ENCODE measurements at places on chromosomes 16 and 17.

DNA sequence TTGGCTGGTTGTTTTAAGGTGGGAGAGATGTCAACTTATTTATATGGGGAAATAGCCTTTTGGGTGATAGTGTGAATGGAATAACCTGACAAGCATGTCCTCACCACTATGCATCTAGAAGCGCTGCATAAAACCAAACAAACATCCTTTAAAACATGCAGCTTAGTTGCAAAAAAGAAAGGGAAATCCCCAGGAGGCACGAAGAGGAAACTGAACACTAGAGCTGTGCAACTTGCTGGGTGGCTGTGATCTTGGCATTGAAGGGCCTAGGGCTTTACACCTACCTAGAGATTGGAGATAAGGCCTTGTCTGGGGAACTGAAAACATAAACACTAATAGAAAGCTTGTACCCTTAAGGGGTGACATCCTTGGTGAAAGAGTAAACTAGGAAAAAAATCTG is 7.3 kb downstream of the C16orf54 start:
- no peak for DNase-seq

DNA sequence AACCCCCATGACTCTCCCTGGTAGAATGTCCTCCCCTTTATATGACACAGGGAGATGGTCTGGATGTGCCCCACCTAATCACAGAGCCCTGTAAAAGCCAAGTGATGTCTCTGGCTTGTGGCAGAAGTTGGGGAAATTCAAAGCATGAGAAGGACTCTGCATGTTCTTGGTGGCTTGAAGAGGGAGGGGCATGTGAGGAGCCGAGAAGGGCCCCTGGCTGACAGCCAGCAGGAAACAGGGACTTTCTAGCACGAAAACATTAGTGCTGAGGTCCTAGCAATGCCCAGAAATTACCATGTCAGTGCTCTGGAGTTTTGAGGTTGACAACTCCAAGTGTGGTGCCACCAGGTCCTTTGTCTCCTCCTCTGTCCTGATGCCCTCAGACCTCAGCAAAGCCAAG is 75.9 kb downstream of the USP22 start:
- no peak for DNase-seq

DNA sequence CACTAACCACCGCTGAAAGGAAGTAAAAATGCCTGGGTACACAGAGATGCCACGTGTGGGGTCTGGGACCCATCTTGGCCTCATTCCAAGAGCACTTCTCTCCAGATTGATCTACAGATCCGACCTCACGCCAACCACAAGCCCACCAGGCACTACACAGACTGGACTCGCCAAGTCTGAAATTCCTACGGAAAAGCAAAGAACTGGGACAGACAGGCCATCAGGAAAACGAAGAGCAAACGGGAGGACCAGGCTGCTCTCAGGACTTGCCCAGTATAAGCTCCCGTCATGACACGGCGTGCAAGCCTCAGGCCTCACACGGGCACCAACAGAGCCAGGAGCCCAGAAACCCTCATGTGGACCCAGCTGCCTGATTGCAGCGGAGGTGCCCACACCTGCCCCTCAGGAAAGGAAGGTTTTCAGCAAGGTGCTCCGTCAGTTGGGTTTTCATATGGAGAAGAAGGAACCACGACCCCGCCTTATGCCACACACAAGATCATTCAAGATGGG is 20.1 kb upstream of the C16orf95 start:
- DNase-seq: peak; percentile 82

- no peak for DNase-seq
These were observed 44.0 kb downstream of the XPO6 start for GRCh38 chr16:28167730-28168129.

DNA sequence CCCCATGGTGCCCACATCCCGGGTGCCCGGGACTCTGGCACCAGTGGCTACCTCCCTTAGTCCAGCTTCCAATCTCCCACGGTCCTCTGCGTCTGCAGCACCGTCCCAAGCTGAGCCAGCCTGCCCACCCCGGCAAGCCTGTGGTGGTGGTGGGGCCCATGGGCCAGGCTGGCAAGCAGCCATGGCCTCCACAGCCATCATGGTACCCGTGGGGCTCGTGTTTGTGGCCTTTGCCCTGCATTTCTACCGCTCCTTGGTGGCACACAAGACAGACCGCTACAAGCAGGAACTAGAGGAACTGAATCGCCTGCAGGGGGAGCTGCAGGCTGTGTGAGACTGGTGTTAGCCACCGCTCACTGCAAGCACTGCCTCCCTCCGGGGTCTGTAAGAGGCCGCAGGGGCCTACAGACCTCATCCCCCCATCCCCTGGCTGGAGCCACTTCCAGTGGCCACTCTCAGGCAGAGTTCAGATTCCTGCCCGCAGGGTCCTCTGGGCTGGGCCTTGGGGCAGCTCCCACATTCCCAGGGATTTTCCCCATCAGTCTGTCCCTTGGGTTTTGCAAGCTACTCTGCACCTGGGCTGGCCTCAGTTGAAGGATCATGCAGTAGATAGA is 3.9 kb upstream of the SETD1A start:
- peak; percentile 76 for DNase-seq

Data from SK-N-SH (cell line).